ENCODE measurements at places on chromosomes 11 and 22. TPM values are rescaled to one million over a fixed set of nuclear protein-coding genes. Genes with fewer than 3 reads are reported as not detected.

Gene TTC9C
- total RNA-seq = 31.1 TPM

Gene TCF20
- total RNA-seq = 16.5 TPM

Gene JOSD1
- 66.4 TPM for total RNA-seq

Gene DEFB108B
- total RNA-seq = not detected

Gene KCNK7
- total RNA-seq = 0.06 TPM

Gene PNPLA5
- total RNA-seq = not detected

Gene PICK1
- 18.3 TPM for total RNA-seq

Gene MSANTD4
- total RNA-seq = 42.8 TPM

Gene CRYAB
- 45.1 TPM for total RNA-seq

Gene FDXACB1
- 2.9 TPM for total RNA-seq

Gene APOBEC3A
- not detected for total RNA-seq

Gene SLC22A6
- not detected for total RNA-seq

Gene PVALB
- total RNA-seq = not detected

Gene MRGPRF
- 33.0 TPM for total RNA-seq

Gene PAX6
- 0.26 TPM for total RNA-seq

Gene RIBC2
- total RNA-seq = 1.2 TPM

Gene PRDM10
- total RNA-seq = 4.0 TPM

Gene RGL4
- not detected for total RNA-seq

Gene MRPL16
- total RNA-seq = 30.5 TPM

Gene FCHSD2
- total RNA-seq = 16.2 TPM

Gene CCDC82
- total RNA-seq = 19.1 TPM

Data from aortic smooth muscle cell (primary cell).